H54 (cell line): ENCODE measurements at places on chromosomes 12 and 14.

GRCh38 chr12:31620311-31620710 lies 29.4 kb upstream of the DENND5B start:
- peak; percentile 9 for DNase-seq

DNA sequence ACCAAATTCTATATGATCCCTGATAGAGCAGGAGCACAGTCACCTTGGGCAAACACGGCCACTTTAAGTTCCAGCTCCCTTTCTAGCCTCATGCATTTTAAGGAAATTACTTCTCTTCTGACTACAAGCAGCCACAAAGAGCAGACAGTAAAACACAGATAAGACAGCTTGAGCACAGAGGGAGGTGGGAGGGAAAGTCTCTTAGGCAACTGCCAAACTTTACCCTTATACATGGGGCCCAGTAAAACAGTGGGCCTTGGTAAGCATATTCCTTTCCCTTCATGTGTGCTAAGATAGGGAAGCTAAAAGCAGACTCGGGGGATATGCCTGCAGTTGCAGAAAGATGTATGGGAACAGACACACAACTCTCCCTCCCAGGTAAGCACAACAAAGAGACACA lies 235.9 kb downstream of the CPNE8 start:
- DNase-seq: no peak

DNA sequence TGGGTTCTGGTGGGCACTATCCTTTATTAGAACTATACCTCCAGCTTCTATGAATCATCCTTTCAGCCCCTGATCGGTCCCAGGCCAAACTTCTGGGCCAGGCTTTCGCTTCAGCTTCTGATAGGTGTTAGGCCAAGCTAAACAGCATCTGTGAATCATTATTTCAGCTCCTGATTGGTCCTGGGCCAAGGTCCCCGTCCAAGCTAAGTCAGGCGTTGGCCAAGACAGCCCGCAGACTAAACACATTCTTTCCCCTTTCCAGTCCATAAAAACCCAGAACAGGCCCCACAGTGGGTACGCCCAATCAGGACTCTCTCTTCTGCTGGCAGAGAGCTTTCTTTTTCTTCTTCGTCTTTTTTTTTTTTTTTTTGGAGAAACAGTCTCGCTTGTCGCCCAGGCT lies 1808.9 kb upstream of the SEL1L start:
- no peak for DNase-seq

DNA sequence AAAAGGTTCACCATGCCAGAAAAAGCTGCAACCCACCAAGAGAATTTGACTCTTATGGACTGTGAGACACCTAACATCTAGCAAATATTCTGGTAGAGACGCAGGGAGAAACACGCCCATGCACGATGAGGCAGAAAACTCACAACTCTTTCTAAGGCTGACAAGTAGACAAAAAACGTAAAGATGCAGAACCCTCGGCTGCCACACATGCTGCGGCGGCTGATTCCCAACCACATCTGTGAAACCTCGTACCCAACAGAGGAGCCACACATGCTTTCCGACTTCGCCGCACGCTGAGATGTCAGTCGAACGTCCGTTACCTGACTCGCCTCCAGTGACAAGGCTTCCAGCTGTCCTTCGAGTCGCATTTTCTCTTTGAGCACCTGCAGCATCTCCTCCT lies 21.8 kb downstream of the GOLGA3 start:
- DNase-seq: no peak

- DNase-seq: no peak
Observed at GRCh38 chr14:91291786-91292405, 47.4 kb upstream of the GPR68 start.

- DNase-seq: no peak
Observed at GRCh38 chr14:81963846-81964245, 430.2 kb upstream of the SEL1L start.

- no peak for DNase-seq
Observed at GRCh38 chr12:126361804-126362203, 1296.6 kb downstream of the AACS start.

- no peak for DNase-seq
Observed at GRCh38 chr12:68761442-68761812, 15.5 kb downstream of the SLC35E3 start.

GRCh38 chr12:121789233-121789781 lies 4.2 kb downstream of the RHOF start:
- DNase-seq: no peak

DNA sequence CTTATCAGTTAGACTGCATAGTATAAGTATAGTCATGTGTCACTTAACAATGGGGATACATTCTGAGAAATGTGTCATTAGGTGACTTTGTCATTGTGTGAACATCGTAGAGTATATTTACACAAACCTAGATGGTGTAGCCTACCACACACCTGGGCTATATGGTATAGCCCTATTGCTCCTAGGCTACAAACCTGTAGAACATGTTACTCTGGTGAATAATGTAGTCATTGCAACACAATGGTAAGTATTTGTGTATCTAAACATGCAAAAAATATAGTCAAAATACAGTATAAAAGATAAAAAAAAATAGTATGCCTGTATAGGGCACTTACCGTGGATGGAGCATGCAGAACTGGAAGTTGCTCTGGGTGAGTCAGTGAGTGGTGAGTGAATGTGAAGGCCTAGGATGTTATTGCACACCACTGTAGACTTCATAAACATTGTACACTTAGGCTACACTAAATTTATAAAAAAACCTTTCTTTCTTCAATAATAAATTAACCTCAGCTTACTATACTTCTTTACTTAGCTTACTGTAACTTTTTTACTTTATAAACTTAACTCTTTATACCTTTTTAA lies 40.3 kb upstream of the ANKS1B start:
- no peak for DNase-seq

- no peak for DNase-seq
Observed at GRCh38 chr12:117188121-117188665, 2.1 kb downstream of the FBXO21 start.

DNA sequence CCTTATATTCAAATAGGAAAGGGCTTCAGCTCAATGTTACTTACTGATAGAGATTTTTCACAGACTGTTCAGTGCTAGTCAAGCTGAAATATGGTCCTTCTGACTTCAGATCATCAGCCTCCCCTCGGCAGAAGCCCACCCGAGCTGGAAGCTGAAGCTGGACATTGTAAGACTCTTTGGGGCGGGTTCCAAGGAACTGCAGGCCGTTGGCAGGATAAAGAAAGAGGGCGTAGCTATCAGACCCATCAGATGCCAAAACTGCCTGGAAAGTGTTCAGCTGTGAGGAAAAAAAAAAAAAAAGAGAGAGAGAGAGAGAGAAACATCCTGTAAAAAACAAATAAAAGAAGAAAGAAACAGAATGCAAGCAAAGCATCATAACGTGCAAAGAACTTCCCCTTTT lies 8.8 kb downstream of the NID2 start:
- DNase-seq: no peak

- no peak for DNase-seq
Observed at GRCh38 chr12:12408265-12408690, 51.4 kb downstream of the BORCS5 start.

DNA sequence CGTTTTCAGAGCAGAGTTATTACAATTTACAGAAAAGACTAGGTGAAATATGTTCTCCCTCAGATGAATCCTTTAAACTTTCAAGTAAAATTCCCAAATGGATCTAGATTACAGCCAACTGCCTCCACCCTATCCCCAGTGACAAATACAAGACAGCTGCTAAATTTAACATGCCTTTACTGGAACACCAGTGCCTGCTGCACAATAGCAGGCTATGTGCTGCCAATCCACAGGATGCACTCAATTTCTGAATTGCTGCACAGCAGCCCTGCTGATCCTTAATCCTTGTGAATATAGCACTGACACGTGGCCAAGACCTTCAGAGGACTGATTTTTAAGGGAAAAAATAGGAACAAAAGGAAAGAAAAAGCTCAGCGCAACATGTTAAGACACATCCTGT lies 128.9 kb downstream of the CCER1 start:
- no peak for DNase-seq

DNA sequence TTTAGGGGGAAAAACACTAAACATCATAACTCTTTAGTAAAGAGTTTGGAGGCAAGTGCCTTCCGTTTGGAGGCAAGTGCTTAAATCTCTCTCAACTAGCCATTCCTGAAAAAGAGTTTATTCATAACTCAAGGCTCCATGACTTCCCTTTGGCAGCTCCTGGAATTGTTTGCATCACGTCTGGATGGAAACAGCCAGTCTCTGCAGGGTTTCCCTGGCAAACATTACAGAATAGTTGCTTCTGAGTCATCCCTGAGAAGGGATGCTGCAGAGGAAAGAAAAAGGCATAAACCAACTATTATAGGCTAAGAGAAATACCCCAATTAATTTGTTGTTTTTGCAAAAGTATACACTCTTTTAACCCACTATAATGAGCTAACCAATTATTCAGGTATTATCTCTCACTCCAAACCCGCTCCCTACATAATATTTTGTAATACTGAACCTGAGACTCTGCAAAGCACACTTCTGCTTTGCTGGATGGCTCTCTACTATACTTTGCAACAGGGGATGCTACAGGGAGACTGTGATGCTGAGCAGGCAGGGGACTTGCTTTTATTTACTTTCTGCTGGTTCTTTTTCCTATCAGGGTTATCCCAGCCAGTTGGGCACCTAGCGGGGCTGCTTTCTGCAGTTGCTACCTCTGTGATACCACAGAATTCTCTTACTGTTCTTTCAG lies 497.7 kb downstream of the FUT8 start:
- peak; percentile 7 for DNase-seq

GRCh38 chr14:64074961-64075612 lies 219.1 kb downstream of the ESR2 start:
- DNase-seq: peak; percentile 29

DNA sequence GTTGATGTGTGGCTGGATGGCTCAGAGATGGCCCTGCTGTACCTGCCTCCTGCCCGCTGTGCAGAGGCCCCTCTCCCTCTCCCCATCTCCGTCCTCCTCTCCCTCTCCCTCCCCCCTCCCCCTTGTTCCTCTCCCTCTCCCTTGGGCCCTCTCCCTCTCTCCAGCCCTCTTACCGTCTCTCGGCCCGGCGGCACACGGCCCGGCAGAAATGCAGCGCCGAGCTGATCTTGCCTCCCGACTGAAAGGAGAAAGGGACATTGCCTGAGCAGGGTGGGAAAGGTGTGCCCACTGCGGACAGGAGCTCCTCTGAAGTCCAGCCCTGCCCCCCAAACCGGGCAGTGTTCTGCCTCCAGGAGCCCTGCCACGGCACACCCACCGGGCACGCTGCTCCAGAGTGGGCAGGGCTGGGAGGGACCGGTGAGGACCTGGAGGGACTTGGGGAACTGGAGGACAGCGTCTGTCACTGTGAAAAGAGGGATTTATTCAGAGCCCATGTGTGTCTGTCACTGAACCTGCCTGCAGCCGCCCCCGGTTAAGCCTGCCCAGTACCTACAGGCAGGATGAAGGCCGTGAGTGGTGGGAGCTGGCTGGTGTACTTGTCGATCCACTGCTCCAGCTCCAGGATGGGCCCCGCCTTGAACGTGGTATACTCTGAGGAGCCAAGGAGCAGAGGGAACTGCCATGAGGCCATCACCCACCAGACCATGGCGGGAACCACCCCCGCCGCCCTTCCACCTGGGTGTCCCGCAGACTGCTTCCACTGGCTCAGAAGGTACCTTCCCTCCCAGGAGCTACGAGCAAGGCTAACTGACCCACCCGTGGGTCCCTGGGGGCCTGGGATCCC lies 12.2 kb downstream of the MMAB start:
- no peak for DNase-seq

DNA sequence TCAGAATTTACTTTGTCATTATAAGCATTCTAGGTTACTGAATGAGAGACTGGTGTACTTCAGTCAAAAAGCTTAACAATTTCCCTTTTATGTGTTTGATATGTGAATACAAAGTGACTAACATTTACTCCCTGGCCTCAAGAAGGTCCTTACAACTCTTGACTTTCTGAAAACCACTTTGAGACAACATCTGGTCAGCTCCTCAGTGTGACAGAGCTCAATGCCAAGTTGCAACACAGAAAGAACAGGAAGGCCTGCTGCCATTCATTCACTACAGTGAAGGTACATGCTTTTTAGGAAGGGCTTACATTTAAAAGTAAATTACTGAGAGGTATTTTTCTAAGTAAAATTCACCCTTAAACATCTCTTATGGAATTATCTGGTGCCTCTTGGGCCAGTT lies 2.3 kb upstream of the NAA30 start:
- no peak for DNase-seq

DNA sequence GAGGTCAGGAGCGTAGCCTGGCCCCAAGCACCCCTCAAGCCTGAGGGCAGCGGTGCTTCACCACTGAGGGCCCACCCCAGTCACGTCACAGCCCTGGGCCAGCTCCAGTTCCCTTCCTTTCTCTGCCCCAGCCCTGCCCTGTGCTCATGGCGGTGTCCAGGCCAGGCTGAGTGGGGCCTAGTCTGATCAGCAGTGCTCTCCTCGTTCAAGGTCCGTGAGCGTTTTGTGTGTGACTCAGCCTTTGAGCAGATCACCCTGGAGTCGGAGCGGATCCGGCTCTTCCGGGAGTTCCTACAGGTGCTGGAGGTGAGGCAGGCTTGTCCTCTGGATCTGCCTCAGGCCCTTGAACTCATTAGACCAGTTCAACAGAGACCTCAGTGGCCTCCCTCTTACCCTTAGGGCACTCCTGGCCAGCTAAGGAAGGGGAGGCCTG lies 19.0 kb downstream of the PRPF40B start:
- no peak for DNase-seq

- DNase-seq: no peak
Observed at GRCh38 chr14:52307905-52308304, 6.2 kb upstream of the PTGER2 start.

GRCh38 chr14:93888995-93889394 lies 38.1 kb upstream of the FAM181A start:
- no peak for DNase-seq

DNA sequence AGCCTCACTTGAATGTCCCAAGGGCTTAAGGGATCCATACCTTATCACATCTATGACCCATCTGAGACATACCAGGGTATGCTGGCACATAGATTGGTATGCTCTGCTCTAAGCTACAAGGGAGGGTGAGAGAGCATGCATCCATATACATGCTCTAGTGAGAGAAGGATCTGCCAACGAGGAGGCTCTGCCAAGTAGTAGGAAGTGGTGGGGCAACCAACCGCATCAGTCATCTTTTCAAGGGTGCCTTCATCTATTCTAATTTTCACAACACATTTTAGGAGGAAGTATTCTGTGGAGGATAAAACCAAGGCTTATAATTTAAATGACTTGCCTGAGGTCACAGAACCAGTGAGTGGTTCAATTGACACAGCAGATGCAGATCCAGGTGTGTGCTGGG lies 6.6 kb upstream of the PPM1A start:
- no peak for DNase-seq
